Stimulated activated CD4-positive, alpha-beta T cell treated with anti-CD3 and anti-CD28 coated beads, Interleukin-1b, Interleukin-23, amount 100 ng/mL, for 1 hour (primary cell): ENCODE measurements at places on chromosomes 3 and 15.

DNA sequence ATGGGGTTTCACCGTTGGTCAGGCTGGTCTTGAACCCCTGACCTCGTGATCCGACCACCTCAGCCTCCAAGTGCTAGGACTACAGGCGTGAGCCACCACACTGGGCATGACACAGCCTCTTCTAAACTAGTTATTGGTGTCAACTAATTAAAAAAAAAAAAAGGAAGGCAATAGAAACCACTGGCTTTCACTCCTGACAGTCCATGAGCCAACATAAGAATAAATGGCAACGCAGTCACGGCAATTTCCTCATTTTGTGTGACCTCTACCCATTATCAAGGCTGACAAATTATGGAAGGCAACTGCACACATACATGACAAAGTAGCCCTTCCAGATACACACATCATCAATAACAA lies 5.9 kb downstream of the ARHGEF3 start:
- DNase-seq = no peak

DNA sequence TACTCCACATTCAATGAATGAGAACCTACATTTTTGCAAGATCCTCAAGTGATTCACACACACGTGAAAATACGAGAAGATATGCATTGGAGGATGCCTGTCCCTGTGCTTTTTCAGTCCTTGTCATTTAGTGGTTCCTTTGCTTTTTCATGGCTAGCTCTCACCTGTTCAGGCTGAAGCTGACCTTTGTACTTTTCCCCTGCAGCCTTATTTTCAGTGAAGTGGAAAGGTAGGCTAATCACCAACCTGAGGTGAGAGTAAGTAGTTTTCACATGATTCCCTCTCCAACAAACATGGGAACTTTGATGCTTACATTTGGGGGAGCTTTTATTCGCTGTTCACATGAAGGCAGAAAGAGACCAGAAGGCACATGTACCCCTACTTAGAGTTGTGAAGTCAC lies 8.3 kb downstream of the ITPR1 start:
- no peak for DNase-seq

GRCh38 chr3:20246662-20247061 lies 60.7 kb upstream of the SGO1 start:
- DNase-seq = no peak

- DNase-seq = no peak
Observed at GRCh38 chr3:27633224-27633545, 88.9 kb downstream of the EOMES start.

DNA sequence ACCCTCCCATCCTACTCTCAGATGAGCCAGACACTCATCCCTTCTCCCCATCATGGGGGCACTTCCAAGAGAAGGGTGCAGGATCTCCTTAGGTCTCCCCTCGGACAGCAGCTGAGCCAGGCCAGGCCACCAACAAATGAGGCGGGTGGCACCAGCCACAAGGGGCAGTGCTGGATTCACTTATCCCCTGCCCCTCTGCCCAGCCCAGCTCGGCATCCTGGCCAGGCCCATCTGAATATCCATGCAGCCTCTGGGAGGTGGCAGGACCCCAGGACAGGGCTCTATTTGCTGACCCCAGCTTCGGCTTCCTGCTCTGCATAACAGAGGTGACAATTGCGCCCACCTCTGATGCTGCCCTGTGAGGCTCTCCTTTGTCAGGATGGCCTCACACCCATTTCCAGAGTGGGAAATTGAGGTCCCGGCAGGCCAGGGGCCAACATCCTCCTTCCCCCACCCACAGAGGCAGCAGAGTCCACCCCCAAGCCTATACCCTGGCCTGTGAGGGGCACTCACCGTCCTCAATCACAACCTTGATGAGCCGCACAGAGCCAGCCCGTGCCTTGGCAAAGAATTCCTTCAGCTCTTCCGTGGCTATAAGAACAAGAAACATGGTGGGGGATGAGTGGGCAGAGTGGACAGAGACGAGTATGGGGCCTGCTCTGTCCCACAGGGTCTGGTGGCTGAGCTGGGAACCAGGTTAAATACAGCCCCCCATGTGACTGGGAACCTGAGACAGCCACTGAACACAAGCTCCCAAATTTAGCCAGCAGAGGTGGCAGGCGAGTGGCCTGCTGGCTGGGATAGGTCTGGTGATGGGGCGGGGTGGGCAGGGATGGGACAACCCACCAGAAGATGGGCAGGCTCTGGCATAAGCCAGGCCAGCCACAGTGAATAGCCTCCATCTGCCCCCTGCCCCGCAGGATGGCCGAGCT lies 4.2 kb downstream of the TWF2 start:
- DNase-seq = no peak

- no peak for DNase-seq
Observed at GRCh38 chr3:86245360-86245759, 745.6 kb downstream of the VGLL3 start.

- no peak for DNase-seq
Observed at GRCh38 chr3:65112751-65113300, 425.0 kb upstream of the ADAMTS9 start.

DNA sequence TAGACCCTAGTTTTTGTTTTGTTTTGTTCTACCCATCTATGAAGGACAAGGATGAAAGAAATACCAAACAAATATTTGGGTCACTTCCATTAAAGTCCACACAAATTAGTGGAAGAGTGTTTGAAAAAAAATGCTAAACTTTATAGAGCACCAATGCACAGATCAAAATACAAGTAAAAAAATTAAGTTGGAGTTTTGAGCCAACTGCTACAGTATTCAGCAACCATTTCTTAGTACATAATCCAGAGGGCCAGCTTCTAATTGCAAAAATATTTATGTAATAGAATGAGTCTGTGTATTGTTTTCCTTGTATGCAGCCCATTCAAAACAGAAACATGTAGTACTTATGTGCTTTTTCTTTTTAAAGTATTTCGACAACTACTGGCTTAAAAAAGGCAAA lies 121.1 kb downstream of the CBLB start:
- no peak for DNase-seq

DNA sequence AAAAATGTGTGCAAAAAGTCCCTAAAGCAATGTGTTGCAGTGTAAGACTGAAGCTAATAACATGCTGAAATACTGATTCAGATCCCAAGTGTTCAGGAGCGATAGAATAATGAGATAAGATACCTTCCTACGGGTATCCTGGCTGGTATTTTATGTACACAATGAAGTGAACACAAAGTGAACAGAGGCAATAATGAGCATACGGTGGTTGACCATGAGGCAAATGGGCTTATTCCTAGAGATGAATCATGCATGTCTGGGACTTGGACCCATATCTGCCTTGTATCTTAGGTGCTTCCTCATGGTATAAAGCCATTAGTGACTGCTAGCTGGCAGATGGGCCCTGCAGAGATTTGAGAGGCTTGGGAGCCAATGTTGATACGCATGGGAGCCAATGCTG lies 21.5 kb downstream of the PTPRG start:
- no peak for DNase-seq

DNA sequence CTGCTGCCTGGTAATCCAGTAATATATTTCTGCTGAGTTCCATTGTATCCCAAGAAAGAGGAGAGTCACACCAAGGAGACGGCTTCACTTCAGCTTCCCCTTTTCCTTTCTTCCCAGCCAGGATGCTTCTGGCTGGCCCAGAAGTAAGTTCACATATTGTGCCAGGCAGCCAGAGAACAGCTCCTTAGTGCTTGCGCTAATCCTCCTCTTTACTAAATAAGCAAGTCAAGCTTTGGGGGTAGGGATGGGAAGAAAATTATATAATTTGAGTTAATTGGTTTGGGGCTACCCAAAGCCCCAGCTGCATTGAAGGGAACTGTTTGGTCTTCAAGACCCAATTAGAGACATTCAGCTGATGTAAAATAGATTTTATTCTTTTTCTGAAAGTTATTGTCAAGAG lies 218.8 kb upstream of the HES1 start:
- no peak for DNase-seq

- DNase-seq = no peak
Observed at GRCh38 chr3:152302521-152303021, 33.8 kb downstream of the MBNL1 start.

GRCh38 chr15:81547521-81548132 lies 173.6 kb upstream of the TMC3 start:
- DNase-seq = no peak

GRCh38 chr3:9876991-9877390 lies 3.1 kb downstream of the CIDEC start:
- no peak for DNase-seq

DNA sequence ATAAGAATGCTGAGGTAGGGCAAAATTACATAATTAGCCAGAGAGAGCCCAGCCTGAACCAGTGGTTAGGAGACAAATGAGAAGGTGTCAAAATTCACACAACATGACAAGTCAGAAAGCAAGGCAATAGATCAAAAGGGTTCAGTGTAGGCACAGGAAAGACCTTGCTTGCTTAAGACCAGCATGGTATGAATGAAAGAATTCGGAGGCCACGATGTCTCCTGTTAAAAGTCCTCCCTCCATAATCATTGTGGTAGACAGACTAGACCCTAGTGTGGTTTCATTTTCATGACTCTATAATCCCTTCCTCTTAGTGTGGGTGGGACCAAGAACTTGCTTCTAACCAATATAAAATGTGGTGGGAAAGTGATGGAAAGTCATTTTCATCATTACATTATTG lies 98.7 kb upstream of the ANKRD28 start:
- DNase-seq = no peak

GRCh38 chr3:109804697-109805096 lies 467.4 kb upstream of the DPPA4 start:
- DNase-seq = no peak

- no peak for DNase-seq
Observed at GRCh38 chr3:139095803-139096466, 51.2 kb upstream of the PRR23C start.

- no peak for DNase-seq
Observed at GRCh38 chr15:52171386-52171785, 19.8 kb downstream of the GNB5 start.

DNA sequence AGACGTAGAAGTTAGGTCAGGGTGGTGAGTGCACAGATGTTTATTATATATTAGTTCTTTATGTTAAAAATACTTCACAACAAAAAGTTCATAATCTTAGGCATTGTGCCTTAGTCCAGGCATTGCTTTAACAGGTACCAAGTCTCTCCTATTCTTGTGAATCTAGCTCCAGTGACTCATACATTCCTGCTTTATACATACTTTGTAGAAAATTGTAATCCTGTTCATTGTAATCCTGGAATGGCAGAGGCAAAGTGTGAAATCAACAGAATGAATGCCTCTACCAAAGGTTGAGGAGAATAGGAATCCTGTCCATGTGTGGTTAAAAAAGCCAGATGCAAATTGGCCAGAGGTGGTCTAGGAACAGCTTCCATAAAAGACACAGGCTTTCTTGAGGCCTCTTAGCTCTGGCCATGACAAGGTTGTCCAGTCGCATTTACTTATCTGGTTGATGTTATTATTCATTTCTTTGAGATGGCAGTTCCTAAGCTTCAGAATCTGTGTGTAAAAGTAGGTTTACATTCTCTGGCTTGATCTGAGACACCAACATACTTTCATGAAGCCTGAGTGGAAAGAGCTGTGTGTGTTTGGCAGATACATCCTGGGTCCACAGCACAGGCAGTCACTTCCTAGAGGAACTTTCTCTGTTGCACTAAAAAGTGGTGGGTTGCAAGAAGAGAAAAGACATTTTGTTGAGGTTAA lies 109.0 kb downstream of the CDIN1 start:
- DNase-seq = no peak

GRCh38 chr3:72892081-72892775 lies 4.4 kb downstream of the GXYLT2 start:
- DNase-seq = no peak

GRCh38 chr3:78338405-78338804 lies 1298.5 kb downstream of the ROBO2 start:
- no peak for DNase-seq

GRCh38 chr15:75145027-75145841 lies 56.4 kb upstream of the C15orf39 start:
- no peak for DNase-seq

GRCh38 chr15:41150279-41150678 lies 34.2 kb upstream of the INO80 start:
- DNase-seq = no peak

DNA sequence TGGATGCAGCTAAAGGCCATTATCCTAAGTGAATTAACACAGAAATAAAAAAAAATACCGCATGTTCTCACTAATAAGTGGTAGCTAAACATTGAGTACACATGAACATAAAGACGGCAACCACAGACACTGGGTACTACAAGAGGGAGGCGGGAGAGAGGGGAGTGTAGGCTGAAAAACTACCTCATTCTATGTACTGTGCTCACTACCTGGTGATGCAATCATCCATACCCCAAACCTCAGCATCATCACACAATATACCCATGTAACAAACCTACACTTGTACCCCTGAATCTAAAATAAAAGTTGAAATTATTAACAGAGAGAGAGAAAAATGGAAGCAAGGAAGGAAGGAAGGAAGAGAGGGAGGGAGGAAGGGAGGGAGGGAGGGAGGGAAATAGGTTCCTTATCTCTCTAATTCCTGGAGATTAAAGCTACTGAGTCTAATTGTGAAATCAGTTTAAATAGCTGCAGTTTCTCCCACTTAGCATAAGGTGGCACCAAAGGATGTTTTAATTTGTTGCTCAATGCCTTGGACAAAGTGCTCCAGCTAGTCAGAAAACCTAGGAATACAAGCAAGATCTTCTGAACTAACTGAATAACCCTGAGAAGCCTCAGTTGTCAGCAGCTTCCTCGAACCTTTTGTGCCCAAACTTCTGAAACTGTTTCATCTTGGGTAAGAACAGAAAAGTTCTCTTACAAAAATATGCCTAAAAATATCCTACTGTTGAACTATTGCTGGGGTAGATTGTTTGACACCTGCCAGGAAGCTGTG lies 79.4 kb upstream of the ATP11B start:
- DNase-seq = no peak
